ENCODE measurements at places on chromosomes 1 and 21.

GRCh38 chr1:22636353-22636752 is at the start of gene C1QA:
Gene C1QA, plus strand, starts transcription at chr1:22636628. Its CDS starts 989 bp downstream, at chr1:22637617.
- DNase-seq, result no peak

DNA sequence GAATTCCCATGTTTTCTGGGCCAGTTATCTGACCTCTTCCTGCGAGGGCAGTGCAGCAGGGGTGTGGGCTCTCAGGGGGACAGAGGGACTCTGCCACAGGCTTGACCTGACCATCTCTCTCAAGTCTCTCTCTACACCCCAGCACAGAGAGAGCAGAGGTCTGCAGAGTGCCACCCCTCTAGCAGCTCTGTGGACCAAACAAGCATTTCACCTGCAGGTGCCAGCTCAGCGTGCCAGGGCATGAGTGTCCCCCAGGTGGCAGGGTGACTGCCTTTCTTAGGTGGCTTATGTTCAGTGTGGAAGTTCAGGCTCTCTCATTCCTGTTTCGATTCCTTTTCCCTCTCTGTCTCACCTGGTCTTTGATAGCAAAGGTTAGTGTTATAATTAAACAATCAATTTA is 191.3 kb downstream of the CACNA1E start:
- DNase-seq, result no peak

GRCh38 chr1:166691476-166691875 is 147.8 kb upstream of the POGK start:
- no peak for DNase-seq

GRCh38 chr1:212402666-212403321 is 11.9 kb downstream of the PACC1 start:
- no peak for DNase-seq

GRCh38 chr1:98926597-98926996 is 78.1 kb downstream of the PLPPR5 start:
- DNase-seq, result no peak

DNA sequence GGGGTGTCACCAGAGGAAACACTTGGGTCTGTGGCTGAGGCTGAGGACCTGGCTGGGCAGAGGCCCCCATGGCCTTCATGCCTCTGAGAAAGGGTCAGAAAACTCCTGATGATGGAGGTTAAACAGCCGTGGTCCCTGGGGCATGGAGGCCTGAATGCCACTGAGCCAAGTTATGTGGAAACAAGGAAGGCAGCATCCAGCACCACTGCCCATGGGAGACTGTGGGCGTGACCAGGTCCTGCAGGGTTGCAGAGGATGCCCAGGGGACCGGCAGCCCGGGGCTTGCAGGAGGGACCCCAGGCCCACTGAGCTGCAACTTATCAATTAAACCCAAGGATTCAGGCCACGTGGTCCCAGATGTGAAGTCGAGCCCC is 18.9 kb upstream of the COL6A2 start:
- no peak for DNase-seq

- DNase-seq, result peak; percentile 67
Observed at GRCh38 chr21:36113647-36114428, 21.0 kb upstream of the CBR3 start.

- no peak for DNase-seq
Observed at GRCh38 chr1:79704067-79704466, 697.5 kb upstream of the ADGRL4 start.

GRCh38 chr21:32320726-32321125 is 22.1 kb downstream of the MRAP start:
- no peak for DNase-seq

DNA sequence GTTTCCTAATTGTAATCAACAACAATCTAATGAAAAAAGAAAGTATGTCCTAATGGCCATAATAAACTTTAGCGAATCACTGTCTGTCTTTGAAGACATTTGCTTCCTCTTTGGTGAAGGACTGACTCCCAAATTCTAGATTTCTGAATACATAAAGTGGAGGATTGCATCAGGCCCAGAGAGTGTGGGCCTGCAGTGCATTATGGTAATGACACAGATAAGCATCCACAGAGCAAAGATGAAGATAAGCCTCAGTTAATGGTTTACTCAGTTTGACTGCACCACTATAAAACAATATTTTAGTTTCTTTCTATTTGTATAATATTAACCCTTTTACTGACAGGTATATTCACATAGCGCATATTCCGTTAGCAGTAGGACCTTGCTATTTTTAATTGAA is 365.5 kb downstream of the KCTD3 start:
- DNase-seq, result no peak

GRCh38 chr21:33767236-33767635 is 124.9 kb downstream of the ITSN1 start:
- DNase-seq, result no peak

- peak; percentile 86 for DNase-seq
Observed at GRCh38 chr1:19918057-19918456, 5.4 kb downstream of the PLA2G2E start.

DNA sequence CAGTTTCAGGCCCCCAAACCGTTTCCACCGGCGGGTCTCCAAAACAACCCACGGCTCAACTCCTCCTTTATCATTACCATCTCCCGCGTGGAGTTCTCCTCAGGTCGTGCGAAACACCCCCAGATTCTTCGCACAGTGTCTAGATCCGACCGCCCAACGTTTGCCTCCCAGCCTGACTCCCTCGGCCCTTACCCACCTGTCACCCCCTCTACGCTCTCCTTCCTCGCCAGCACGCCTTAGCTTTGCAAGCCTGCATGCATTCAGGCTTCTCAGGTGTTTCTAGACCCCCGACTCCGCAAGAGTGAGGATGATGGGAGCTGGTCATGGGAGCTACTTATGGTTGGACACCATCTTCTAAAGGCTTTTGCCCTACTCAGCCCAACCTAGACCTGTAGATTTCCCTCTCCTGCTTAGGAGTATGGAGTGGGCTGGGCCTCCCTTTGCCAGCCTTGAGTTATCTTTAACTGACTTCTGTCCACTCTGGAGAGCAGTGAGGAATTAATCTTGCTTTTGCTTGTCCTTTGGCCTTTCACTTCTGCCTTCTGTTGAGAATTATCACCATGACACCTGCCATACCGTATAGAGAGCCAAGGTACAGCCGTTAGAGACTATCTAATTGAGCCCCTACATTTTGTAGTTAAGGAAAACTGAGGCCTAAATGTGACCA is 865 bp downstream of the ATP5IF1 start:
- DNase-seq, result peak; percentile 19

GRCh38 chr21:44993321-44994046 is 53.7 kb downstream of the SLX9 start:
- DNase-seq, result no peak

- no peak for DNase-seq
Observed at GRCh38 chr1:84319662-84320061, 18.2 kb downstream of the SAMD13 start.

- no peak for DNase-seq
Observed at GRCh38 chr1:219650880-219651279, 38.0 kb upstream of the ZC3H11B start.

GRCh38 chr1:23282957-23283356 is 61.1 kb downstream of the HNRNPR start:
- no peak for DNase-seq

DNA sequence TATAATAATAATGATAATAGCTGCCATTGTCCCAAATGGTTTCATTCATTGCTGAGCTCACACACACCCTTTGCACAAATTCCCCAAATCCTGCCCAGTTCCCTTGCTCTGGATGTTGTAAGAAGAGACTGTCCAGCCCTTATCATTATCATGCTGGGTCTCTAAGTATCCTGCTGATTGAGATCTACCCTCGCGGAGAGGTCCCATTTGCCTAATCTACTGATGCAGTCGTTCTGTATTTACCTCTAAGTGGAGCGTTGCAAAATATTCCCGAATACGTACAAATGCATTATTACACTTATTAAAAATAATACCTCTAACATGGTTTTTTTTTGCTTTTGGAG is 51.2 kb downstream of the TNFRSF8 start:
- no peak for DNase-seq

DNA sequence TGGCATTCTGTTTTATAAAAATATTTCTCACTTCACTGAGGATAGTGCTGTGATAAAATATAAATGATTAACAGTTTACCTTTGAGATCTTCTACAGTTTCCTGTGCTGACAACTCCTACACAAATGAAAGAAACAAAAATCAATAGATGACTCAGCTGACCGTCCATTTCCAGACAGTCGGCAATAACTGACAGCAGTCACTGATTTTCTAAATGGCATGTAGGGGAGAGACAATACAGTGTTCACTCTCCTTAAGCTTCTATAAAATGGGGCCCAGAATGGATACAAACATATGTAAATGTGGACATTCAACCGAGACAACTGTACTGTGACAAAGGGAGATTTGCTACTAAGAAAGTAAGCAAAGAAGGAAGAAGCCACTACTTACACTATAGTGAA is 34.3 kb downstream of the PCNX2 start:
- no peak for DNase-seq

DNA sequence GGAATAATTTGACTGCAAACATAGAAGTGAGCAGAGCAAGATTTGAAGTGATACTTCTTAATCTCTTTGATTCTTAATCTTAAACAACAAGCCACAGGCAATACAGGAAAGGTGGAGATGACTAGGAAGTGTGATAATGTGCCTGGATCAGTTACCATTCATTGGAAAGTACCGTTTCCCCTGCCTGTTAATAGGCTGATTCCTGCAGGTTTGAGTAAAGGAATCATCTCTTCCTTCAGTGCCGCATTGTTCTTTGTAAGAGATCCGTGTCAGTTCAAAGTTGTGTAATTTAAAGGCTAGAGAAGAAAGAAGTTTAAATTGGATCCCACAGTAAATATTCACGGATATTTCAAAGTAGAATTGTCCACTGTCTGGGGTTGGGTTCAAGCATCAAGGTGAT is 43.5 kb upstream of the BCL10 start:
- no peak for DNase-seq

GRCh38 chr1:204802401-204803175 is 68.1 kb upstream of the NFASC start:
- DNase-seq, result peak; percentile 7

GRCh38 chr1:58785442-58786058 is 1.7 kb upstream of the JUN start:
- peak; percentile 27 for DNase-seq

DNA sequence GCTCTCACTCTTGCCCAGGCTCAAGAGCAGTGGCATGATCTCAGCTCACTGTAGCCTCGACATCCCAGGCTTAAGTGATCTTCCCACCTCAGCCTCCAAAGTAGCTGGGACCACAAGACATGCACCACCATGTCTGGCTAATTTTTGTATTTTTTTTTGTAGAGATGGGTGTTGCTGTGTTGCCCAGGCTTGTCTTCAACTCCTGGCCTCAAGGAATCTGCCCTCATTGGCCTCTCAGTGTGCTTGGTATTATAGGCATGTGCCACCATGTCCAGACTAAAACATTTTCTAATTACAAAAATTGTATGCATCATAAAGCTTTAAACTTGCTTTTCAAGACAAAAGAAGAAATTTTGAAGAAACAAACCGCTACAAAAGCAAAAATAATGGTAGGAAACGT is 20.1 kb downstream of the CBR1 start:
- DNase-seq, result no peak

- no peak for DNase-seq
Observed at GRCh38 chr1:154512760-154513159, 10.5 kb upstream of the SHE start.

DNA sequence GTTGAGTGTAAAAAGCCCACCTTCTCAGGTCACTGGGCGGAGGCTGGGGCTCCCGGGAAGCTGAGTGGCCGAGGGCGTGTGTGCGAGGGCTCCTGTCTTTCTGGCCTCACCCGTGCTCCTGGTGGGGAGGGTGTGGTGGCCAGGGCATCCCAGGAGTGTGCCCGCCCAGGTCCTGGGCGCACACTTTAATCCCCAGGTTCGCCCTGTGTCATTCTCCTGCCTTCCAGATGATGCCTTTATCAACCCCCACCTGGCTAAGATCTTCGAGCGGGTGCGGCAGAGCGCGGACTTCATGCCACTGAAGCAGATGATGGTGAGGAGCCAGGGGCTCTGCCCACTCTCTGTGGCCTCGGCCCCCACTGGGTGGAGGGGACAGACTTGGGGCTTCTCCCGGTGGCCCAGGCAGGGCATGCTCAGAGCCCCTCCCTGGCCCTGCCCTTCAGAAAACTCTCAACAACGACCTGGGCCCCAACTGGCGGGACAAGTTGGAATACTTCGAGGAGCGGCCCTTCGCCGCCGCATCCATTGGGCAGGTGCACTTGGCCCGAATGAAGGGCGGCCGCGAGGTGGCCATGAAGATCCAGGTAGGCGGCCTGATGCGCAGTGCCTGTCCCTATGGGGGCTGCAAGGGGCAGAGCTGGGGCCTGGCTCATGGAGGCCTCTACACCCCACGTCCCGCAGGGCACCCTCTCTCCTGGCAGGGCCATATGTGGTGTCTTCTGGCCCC is 42.5 kb downstream of the COQ8A start:
- no peak for DNase-seq

DNA sequence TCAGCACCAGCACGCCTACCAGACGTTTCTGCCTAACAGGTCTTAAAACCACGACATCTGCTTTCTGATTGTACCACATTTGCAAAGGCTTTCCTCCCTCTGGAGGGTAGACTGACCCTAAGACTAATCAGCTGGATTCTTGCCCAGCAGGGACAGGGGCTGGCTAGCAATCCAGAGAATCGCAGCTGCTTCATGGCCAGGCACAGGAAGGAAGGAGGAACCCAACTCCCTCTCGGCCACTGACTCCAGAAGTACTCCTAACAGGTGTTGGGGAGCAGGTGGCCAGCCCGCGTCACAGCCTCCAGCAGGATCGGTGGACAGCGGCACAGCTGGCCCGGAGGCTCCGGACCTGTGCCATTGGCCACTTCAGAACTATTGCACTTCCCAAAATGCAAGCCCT is 180.8 kb downstream of the NPHP4 start:
- no peak for DNase-seq

DNA sequence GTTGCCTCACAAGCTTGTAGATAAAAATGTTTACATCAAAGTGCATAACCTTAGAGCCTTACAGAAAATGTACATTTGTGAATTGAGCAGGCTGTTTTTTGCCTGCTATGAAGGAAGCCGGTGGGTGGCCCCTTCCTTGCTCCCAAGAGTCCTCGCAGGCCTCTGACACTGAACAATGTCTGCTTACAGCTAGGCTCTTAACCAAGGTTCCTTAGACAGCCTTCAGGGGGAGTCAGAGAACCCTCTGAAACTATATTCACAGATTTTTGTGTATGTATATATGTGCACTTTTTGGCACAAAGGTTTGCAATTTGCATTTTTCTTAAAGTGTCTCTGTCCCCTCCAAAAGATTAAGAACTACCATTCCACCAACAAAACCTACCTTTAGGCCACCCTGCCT is 282.6 kb downstream of the BARHL2 start:
- no peak for DNase-seq

Data from activated CD4-positive, alpha-beta T cell treated with anti-CD3 and anti-CD28 coated beads, Interleukin-2, amount 10 ng/mL, durations not matched to agents 7 days and 5 days (primary cell).